DMS79 (cell line): ENCODE measurements at places on chromosomes 12 and 14.

GRCh38 chr14:96407935-96408570 is 16.1 kb downstream of the AK7 start:
- DNase-seq: no peak

GRCh38 chr12:92118826-92119536 is 26.7 kb downstream of the BTG1 start:
- no peak for DNase-seq

- no peak for DNase-seq
These were observed 21.8 kb downstream of the GOLGA3 start for GRCh38 chr12:132806857-132807256.

DNA sequence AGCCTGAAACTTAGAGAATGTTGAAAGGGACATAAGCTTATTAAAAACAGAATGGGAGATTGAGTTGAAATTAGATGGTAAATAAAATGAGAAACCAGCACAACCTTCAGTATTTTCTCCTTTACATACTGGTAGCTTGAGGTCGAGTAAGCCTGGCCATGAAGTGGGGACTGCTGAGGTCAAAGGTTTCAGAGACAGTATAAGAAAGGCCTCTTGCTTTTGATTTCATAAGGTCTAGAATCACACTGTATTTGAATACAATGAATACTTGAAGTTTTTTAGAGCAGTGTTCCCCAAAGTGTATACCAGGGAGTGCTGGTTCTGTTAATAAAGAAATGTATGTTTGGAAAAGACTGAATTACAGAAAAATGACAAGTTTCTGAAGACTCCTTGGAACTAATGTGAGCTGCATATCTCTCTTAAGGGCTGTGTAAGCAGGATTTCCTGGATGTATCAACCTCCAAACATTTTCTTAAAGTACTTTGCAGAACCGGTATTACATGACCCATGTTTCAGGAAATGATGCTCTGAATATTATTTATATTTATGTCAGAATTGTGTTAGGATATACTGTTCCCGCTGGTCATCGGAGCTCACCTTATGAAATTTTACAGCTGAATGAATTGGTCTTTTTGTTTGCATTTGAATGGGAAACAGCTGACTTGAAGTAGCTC is 85.0 kb downstream of the AKAP6 start:
- DNase-seq: no peak

DNA sequence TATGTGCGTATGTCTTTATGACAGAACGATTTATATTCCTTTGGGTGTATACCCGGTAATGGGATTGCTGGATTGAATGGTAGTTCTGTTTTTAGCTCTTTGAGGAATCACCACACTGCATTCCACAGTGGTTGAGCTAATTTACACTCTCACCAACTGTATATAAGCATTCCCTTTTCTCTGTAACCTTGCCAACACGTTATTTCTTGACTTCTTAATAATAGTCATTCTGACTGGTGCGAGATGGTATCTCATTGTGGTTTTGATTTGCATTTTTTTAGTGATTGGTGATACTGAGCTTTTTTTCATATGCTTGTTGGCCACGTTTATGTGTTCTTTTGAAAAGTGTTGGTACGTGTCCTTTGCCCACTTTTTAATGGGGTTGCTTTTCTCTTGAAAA is 49.7 kb downstream of the FRS2 start:
- DNase-seq: no peak

DNA sequence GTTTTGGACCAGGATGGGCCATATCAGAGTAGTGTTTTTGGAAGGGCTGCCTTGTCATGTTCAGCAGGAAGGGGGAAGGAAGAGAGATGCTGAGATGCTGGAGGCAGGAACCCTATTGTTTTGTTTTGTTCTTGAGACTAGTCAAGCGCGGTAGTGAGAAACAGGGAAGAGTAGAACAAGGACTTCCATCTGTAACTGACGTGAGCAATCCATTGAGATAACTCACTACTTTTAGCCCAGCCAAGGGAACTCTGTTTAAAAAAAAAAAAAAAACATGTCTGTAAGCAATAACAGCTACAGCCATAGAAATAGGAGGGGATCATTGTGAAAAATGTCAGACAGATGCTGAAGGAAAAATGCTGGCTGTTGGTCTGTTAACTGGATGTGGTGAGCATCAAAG is 34.0 kb downstream of the CD9 start:
- no peak for DNase-seq

DNA sequence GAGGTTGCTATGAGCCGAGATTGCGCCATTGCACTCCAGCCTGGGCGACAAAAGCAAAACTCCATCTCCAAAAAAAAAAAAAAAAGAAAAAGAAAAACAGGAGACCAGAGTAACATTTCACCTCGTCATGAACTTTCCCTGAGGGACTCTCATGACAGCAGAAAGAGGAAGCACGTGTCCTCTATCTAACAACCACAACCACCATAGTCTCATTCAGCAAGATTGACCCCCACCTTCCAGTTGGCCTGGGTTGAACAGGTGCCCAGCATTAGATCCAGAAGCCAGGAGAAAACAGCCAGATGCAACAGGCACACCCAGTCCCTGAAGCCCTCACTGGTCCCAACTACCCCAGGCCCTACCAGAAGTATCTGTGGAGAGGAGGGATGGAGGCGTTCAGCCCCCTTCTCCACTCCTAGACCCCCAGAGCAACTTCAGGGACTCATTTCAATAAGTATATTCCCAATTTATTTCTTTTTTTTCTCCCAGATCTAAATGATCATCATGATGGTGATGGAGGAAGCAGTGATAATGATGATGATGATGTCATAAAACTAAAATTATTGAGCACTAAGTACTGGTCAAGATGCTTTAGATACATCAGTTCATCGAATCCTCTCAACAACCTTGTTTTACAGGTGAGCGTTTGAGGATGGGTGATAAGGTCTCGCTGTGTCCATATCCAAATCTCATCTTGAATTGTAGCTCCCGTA is 235.0 kb downstream of the EFCAB11 start:
- DNase-seq: no peak

- DNase-seq: no peak
These were observed 50.1 kb downstream of the KLRG1 start for GRCh38 chr12:9039397-9039977.

DNA sequence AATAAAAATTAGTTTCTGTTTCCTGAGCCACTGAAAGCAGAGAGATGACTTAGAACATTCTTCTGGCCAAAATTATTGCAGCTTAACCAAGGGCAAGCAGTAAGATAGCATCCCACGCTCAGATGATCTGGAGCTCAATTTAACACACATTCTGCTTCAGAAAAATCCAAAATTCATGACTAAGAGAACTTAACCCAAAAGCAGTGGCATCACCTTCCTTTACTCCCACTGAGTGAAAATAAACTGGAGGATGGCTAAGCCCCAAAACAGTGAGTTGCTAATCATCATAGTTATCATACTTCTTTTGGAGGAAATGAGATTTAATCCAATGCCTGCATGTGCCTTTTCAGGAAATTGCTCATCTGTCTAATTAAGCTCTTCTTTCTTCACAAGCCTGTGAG is 195.4 kb downstream of the DUSP6 start:
- no peak for DNase-seq

DNA sequence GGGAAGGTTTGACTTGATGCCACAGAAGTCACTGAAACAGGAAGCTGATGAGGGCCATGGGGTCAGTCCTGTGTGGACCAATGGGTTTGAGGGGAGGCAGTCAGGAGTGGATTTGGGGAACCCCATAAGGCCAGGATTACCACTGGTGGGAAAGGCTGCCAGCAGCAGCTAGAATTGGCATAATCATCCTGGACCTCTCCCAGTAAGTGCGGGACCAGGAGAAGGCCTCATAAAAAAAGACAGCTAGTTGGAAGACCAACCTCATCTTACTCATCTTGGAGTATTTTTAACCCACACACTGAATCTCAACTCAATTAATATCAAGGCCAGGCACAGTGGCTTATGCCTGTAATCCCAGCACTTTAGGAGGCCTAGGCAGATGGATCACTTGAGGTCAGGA is 22.7 kb downstream of the TBX3 start:
- DNase-seq: no peak

DNA sequence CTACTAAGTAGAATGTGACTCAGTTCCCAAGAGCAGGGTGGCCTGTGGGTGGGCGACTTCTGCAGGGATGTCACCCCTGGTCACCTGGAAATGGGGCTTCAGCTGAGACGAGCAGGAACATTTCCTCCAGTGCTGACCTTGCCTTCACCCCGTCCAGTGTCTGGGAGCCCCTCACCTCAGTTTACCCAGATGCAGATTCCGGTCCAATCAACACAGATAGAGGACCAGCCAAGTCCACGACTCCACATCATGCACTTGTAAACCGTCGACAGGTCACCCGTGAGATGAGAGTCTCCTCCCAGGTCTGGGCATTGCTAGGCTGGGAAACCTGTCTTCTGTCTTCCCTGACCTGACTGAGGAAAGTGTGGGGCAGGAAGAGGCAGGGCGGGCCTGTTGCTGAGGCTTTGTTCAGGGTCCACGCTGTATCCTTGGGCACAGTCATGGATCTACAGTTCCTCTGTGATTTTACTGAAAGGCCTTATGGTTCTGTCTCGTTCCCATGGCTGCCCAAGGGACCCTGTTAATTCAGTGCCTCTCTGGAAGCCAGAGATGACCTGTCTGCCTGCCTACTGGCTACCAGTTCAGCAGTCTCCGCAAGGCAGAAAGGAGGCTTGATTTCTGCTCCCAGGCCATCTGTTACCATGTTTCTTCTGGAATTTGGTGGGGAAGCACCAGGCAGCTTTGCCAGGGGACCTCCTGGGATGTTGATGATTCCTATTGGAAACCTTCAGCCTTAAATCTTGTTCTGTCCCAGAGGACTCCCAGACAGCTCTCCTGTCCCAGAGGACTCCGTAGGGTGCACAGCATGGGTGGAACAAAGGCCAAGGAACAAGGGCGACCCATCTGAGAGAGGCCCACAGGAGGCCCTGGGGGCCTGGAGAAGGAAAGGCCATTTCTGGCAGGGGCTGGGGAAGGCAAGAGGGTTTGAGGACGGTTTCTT is 288.5 kb upstream of the RTL1 start:
- DNase-seq: no peak

DNA sequence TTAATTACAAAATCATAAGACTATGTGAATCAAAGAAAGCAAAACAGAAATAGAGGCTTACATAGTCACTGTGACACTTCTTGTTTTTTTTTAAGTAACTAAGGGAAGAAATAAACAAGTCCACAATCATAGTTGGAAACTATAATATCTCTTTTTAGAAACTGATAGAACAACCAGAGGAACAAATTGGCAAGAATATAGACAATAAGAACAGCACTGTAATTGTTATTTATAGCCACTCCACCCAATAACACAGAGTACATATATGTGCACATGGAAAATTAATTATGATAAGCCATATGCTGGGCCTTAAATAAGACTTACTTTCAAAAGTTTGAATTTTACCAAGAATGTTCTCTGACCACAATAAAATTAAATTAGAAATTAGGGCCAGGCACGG is 101.1 kb downstream of the PLEKHG7 start:
- no peak for DNase-seq

- DNase-seq: peak; percentile 61
These were observed at the start of gene ACADS for GRCh38 chr12:120725659-120726509. Gene ACADS, plus strand, starts transcription at chr12:120725826. Its CDS starts 60 bp downstream, at chr12:120725886.

DNA sequence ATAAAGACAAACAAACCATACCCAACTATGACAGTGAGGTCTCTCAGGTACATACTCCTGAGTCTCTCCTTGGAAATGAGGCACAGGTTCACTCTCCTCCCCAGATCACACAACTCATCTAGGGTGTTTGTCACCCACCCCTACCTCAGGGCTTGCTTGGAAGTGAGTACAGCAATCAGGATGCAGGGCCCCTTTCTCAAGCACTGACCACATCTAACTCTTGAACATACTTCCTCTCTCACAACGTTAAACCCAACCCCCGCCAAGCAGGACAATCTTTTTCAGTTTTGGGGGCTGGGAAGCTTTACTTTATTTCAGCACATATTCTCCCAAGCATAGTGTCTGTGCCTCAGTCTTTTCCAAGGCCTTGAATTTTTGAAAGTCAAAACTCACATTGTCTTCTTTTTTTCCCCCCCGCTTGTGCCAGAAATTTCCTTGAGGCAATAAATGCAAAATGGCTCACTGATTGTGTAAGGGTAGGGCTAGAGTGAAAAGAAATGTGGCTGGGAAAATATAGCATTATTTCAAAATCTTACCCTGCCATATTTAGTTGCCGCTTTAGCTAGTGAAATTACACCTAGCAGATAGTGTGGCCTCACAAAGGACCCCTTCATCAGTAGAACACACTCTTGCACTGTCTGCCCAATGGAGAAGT is 2.4 kb upstream of the GPR65 start:
- no peak for DNase-seq

- DNase-seq: no peak
These were observed 89.0 kb downstream of the SH2B3 start for GRCh38 chr12:111494676-111495075.

DNA sequence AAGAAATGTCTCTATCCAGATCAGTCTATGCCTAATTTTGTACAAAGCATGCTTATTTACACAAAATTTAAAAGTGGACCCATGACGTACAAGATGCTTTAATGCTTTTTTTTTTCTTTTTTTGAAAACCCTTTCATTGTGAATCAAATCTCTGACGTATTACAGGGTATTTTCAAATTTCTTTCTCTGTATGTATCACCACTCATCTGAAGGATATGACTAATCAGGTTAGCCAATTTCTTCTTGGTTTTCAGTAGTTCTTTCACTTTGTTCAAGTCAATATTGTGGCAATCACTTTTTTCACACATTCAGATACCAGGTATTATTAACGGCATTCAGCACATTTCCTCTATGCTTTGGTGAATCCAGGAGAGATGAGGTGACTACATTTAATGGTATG is 685.3 kb downstream of the TRHDE start:
- DNase-seq: no peak

DNA sequence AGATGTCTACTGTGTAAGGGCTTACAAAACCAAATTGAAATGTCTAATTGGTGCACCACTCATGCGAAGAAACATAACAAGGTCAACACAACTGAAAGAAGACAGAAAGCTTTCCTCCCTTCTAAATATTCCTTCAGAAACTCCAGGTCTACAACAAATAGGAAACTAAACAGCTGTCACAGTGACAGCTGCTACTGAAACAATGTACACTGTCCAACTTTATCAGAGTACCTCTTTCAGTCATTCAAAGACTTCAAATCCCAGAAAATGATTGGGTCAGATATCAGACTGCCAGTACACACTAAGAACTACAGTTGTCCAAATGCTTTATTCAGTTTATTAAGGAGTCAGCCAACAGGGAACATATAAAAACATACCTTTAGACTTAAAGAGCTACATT is 35.2 kb downstream of the CEP128 start:
- no peak for DNase-seq

GRCh38 chr14:54589843-54590242 is 22.9 kb downstream of the SAMD4A start:
- no peak for DNase-seq
